ENCODE measurements at places on chromosomes 2 and 18. TPM values are rescaled to one million over a fixed set of nuclear protein-coding genes. Genes with fewer than 3 reads are reported as not detected.

Gene SP9
- total RNA-seq, result not detected

Gene RUFY4
- not detected for total RNA-seq

DNA sequence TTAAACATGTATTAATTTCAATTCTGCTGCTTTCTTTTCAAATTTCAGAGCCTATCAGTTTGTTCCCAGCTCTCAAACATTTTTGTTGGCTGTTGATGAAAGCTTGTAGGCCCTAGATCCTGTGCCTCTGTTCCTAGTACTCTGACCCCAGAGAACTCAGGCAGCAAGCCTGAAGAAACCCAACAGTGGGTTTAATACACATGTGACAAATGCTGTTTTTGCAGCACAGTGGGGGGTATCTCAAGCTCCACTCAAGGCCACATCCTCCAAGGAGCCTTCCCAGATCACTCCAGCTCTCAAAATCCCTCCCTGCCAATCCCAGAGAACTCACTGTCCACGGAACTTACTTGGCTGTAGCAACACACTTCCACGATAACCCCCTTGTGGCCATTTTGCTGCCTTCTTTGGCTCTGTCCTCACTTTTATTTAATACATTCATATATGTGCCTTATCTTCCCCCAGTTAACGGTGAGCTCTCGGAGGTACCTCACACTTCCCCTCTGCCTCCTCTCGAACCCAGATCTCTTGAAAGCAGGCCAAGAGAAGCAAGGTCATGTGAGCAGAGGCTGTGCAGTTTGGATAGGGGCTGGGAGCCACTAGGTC lies 122.4 kb downstream of the TNS1 start:
- DNase-seq, result no peak

Gene TMEM247
- total RNA-seq, result not detected

- DNase-seq, result no peak
Observed at GRCh38 chr2:70717431-70718038, 50.5 kb downstream of the ADD2 start.

Gene CLHC1
- total RNA-seq, result 1.9 TPM

Gene SLC9A4
- 143 TPM for total RNA-seq

DNA sequence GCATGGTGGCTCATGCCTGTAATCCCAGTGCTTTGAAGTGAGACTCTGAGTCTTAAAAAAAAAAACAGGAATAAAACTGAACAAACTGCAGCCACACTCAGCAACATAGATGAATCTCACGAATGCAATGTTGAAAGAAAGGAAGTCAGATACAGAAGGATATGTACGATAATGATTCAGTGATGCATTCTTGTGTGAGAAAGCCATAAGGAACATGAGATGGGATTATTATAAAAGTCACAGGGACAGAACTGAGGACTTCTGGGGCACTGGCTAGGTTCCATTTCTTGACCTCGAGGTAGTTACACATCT lies 56.9 kb upstream of the SMAD2 start:
- no peak for DNase-seq

Gene SERPINB13
- total RNA-seq, result not detected

DNA sequence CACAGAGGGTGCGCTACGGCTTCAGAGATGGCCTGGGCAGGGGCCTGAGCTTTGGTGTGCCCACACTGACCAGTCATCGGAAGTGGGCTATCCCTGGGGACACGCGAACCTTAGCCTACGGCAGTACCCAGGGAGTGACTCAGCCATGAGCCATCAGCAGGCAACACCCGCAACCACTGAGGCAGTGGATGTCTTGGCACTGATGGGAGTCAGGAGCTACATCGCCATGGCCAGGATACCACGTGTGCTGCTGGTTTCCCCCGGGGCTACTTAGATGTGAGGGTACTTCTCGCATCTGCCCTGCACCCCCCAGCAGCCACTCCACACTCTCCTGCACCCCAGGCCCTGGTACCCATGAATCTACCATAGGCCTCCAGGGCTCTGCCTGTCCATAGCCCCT lies 12.8 kb upstream of the HPCAL1 start:
- DNase-seq, result no peak

DNA sequence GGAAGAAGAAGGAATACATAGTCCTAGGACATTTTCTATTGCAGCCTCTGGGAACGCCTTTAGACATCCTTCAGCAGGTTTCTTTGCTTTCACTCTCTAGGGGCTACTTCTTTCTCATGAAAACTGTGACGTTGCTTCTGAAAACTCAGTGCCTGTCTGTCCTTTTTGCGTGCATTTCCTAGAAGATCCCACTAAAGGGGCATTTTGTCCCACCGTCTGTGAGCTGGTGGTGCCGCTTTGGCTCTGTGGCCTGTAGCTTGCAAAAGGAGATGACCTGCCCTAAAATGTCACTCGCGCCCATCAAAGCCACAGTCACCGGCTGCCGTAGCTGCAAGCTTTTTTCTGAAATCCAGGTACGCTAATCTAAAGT lies 579 bp downstream of the STAT4 start:
- no peak for DNase-seq

DNA sequence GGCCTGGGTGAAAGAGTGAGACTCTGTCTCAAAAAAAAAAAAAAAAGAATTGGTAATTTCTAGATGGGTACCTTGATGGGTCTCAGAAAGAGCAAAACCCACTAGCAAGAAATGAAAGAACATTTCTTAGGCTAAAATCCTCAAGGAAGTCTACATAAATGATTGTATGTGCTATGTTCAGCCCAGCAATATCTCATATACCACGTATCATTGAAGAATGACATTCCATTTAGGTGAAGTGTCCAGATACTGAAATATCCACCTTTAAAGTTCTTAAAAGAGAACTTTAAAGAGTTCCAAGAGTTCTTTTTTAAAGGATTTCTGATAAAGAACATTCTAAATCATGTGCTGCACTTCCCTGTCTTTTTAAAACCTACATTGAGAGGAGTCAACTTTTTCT lies 19.2 kb downstream of the NRP2 start:
- DNase-seq, result no peak

- DNase-seq, result no peak
Observed at GRCh38 chr2:38296197-38296780, 80.8 kb downstream of the ATL2 start.

Gene CCDC102B
- total RNA-seq, result 4.1 TPM

Gene MOGAT1
- not detected for total RNA-seq

Gene HOXD12
- not detected for total RNA-seq

DNA sequence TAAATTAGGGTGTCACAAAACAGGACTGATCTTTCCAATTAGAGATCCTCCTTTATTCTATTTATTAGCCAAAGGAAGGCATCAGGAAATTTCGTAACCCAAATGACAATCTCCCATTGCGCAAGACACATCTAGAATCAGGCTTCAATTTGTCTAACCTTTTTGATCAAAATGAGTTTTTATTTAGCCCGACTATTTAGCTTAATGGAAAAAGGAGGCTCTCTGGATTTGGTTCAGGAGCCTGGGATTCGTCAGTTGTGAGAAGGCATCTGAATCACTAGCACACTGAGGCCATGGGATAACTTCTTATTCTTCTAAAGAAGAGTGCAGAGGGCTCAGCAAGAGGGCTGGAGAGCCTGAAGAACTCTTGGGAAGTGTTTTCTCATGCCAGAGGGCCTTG lies 332.1 kb upstream of the ETAA1 start:
- DNase-seq, result no peak

Gene DAW1
- not detected for total RNA-seq

DNA sequence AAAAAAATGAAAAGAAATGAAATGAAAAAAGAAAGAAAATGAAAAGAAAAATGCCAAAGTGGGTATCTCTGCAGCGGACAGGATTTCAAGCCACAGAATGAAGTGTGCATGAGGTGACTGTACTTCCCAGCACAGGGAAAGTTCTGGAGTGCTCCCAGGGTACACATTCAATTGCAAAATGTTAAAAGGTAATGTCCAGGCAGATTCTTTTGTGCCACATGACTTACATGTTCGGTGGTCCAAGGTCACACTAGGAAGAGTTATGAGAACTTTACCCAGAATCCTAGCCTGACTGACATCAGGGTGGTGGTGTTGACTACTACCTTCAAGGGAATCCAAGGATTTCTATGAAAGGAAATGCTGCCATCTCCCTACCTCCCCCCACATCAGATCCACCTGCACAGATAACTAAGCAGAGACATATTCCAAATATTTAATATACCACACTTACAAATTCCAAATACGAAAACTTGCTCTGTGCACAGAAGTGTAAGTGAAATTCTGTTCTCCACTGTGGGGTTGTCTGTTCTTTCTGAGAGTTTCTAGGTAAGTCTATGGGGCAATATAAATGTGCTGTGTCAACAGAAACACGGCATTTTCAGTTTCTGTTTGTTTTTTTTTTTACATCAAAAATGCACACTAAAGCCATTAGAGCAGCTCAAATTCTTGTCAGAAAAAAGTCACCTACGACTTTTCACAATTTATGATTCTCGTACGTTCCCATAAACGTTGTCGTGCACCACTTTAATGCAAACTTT lies 56.6 kb downstream of the CABYR start:
- no peak for DNase-seq

Gene ATP8B1
- total RNA-seq, result 155 TPM

- no peak for DNase-seq
Observed at GRCh38 chr2:98828369-98828744, 97.4 kb upstream of the MGAT4A start.

GRCh38 chr2:144267239-144267638 lies 252.7 kb downstream of the ZEB2 start:
- peak; percentile 27 for DNase-seq

- no peak for DNase-seq
Observed at GRCh38 chr18:60911504-60911903, 421.7 kb upstream of the CDH20 start.

Gene ST3GAL5
- total RNA-seq, result 13.2 TPM

Gene EPAS1
- total RNA-seq, result 183 TPM

Gene IL1RL1
- 29.4 TPM for total RNA-seq

Gene GLI2
- total RNA-seq, result not detected

Gene SERPINB12
- total RNA-seq, result not detected

DNA sequence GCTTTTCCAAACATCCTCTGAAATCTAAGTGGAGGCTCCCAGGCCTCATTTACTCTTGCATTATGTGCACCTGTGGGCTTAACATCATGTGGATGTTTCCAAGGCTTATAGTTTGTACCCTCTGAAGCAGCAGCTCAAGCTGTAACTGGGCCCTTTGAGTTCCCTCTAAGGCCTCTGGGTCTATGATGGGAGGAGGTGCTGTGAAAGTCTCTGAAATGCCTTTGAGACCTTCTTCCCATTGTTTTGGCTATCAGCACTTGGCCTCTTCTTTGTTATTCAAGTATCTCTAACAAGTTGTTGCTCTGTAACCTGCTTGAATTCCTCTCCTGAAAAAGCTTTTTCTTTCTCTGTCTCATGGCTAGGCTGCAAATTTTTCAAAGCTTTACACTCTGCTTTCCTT lies 58.1 kb upstream of the MYT1L start:
- no peak for DNase-seq

Gene HK2
- 45.2 TPM for total RNA-seq

Gene LYG2
- total RNA-seq, result not detected

GRCh38 chr2:191947235-191947634 lies 100.3 kb upstream of the CAVIN2 start:
- no peak for DNase-seq

DNA sequence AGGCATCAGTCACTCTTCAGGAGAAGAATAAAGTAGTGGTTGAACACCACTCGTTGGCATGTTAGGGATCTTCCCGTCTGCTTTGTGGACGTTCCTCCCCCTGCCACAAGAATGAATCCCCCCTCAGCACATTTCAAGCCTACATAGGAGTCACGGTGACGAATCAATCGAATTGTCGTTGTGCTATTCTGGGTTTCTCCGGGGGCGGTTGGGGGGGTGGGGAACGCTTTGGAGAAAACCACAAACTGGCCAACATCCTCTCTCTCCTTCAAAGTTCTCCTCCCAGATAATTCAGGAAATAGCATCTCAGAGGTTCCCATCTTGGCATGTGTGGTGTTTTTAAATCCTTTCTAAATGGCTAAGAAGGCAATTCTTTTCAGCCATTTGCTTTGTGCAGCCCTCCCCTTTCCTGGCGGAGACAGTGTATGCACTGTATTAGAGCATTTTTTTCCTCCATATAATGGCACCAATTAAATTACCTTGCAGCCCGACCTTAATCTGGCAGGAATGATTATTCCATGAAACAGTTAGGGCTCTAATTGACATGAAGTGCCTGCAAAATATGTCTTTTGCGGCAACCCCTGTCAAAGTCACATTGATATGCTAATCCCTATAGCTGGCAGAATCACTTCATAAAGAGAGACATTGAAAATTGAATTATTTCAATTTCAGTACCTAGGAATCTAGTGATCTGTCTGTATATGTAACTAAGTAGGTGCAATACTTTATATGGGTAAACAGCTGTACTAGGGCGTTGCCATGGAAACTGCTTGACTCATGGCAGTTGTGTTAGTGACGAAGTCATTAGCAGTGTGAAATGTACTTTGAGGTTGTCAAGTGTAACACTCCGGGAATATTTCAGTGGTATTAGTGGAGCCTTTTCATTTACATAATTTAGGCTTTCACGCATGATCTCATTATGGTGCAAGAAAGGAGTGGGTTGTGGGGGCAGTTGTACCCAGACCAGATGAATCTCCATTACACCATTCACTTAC lies 323.4 kb upstream of the SLC14A2 start:
- DNase-seq, result no peak

- no peak for DNase-seq
Observed at GRCh38 chr2:241020629-241021190, 22.3 kb downstream of the SNED1 start.

Gene PLEK
- 13.2 TPM for total RNA-seq

Gene B3GNT7
- total RNA-seq, result 13.4 TPM

Gene FNDC4
- 2.9 TPM for total RNA-seq

- no peak for DNase-seq
Observed at GRCh38 chr2:131067465-131068125, 25.7 kb downstream of the FAM168B start.

GRCh38 chr2:11069566-11070185 lies 85.6 kb upstream of the SLC66A3 start:
- no peak for DNase-seq

- no peak for DNase-seq
Observed at GRCh38 chr2:178924817-178925216, 117.6 kb upstream of the TTN start.

DNA sequence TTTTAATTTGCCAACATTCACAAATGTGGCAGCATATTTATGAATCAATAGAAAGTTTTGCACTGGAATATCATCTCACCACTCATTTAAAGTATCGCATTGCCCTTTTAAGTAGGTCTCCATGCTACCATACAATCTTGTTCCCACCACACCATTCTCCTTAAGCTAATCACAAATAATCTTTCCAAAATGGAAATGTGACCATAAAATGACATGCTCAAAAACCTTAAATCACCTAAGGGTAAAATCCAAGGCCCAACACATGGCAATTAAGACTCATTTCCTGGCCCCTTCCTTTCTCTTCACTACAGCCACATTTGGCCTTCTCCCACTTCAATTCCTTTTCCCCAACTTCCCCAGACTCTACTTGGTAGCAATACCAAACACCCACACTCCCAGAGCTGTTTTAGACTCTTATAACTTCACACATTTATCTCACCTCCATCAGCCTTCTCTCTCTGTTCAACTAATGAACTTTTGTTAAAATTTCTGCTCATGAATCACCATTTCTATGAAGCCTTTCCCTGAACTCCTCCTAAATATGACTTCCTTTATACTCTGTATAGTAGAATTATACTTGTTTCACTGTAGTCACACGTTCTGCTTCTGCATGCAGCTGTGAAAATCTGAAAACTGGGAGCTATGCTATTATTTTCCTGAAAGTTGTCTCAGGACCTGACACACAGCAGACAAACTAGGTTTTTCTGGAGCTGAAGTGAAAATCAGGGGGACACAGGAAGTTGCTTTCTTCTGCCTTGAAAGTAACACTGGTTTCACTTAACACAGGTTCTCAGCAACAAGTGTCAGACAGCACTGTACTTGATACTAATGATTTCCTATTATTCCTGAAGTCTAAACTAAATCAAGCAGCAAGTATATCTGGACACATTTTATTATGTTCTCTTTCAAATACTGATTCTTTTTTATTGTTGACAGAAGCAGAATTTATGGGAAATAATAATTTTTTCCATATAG lies 303.9 kb downstream of the ZEB2 start:
- no peak for DNase-seq

Data from stomach (tissue), 19 donors.